ENCODE measurements at places on chromosomes 6 and 20. TPM values are rescaled to one million over a fixed set of nuclear protein-coding genes. Genes with fewer than 3 reads are reported as not detected.

- peaks cover 10% of the 10 kb centered on the region for H3K4me1 ChIP-seq
- H3K27ac ChIP-seq: no peak overlapping the region
- DNase-seq: no peak
- no peak overlapping the region for H3K4me3 ChIP-seq
- H3K36me3 ChIP-seq: peaks cover 2% of the 10 kb centered on the region
These were observed 55.4 kb upstream of the TULP4 start for GRCh38 chr6:158256746-158257424.

DNA sequence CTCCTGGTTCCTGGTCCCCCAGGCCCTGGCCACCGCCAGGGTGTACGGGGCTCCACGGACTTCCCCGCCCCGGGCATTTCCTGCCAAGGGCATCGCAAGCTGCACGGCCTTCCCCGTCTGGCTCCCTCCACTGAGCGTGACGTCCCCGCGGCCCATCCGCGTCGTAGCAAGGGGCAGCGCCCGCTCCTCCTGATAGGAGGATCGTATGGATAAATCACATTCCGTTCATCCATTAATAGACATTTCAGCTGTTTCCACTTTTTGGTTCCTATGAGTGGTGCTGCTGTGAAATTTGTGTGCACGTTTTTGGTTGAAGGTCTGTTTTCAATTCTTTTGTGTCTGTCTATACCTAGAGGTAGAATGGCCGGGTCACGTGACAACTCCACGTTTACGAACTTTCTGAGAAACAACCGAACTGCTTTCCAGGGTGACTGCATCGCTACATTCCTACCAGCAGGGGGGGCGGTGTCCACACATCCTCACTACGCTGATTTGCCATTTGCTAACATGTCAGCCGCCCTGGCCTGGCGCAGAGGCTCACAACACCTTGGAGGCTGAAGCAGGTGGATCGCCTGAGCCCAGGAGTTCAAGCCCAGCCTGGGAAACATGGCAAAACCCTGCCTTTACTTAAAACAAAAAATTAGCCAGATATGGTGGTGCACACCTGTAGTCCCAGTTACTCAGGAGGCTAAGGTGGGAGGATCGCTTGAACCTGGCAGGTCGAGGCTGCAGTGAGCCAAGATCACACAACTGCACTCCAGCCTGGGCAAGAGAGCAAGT, 37.7 kb downstream of the KCNQ2 start:
- H3K4me1 ChIP-seq: no peaks in the 10 kb centered on the region
- peaks cover 4% of the 10 kb centered on the region for H3K27me3 ChIP-seq
- no peak overlapping the region for H3K27ac ChIP-seq
- no peak overlapping the region for H3K4me3 ChIP-seq
- no peak for DNase-seq

- H3K36me3 ChIP-seq: peaks cover 4% of the 10 kb centered on the region
- H3K27ac ChIP-seq: no peak overlapping the region
These were observed 42.6 kb downstream of the MAPK14 start for GRCh38 chr6:36070252-36070651.

DNA sequence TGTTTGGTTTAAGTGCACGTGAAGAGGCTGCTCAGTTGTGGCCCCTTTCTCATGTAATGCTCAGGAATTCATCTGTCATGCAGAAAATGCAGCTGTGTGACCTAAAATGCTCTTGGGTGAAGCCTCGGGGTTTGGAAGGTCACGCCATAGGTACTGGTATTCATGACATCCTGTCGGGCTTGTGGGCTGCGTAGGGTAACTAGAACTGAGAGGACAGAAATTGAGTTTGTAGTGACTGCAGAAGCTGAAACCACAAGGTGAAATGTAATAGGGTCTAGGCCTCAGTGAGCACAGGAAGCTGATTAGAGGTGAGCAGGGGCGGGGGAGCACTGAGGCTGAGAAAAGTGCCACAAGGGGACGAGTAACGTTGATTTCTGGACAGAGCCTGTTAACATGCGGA, 128.8 kb downstream of the SOBP start:
- no peaks in the 10 kb centered on the region for H3K27me3 ChIP-seq
- no peak overlapping the region for H3K27ac ChIP-seq
- no peak for DNase-seq
- no peaks in the 10 kb centered on the region for H3K36me3 ChIP-seq

DNA sequence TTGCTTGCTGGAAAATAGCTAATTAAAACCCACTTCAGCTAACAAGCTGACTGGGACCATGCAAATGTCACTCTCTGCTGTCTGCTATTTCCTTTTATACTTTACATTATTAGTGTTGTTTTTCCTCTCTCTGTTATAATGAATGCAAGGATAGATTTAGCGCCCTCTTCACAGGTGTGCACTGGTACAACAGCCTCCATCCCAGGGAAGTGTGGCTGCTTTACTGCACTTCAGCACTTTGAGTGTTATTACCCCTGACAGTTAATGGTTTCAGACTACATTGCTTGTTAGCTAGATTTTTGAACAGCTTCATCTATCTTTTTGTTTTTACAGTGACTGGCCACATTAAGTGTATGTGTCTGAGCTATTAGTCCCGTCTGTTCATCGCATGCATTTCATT, 405.7 kb downstream of the RNF144B start:
- no peaks in the 10 kb centered on the region for H3K36me3 ChIP-seq
- no peak overlapping the region for H3K27ac ChIP-seq
- H3K27me3 ChIP-seq: no peaks in the 10 kb centered on the region

GRCh38 chr6:3340894-3341293, 82.1 kb downstream of the PSMG4 start:
- H3K36me3 ChIP-seq: no peaks in the 10 kb centered on the region
- no peak for DNase-seq
- H3K27me3 ChIP-seq: no peaks in the 10 kb centered on the region
- no peak overlapping the region for H3K4me3 ChIP-seq

DNA sequence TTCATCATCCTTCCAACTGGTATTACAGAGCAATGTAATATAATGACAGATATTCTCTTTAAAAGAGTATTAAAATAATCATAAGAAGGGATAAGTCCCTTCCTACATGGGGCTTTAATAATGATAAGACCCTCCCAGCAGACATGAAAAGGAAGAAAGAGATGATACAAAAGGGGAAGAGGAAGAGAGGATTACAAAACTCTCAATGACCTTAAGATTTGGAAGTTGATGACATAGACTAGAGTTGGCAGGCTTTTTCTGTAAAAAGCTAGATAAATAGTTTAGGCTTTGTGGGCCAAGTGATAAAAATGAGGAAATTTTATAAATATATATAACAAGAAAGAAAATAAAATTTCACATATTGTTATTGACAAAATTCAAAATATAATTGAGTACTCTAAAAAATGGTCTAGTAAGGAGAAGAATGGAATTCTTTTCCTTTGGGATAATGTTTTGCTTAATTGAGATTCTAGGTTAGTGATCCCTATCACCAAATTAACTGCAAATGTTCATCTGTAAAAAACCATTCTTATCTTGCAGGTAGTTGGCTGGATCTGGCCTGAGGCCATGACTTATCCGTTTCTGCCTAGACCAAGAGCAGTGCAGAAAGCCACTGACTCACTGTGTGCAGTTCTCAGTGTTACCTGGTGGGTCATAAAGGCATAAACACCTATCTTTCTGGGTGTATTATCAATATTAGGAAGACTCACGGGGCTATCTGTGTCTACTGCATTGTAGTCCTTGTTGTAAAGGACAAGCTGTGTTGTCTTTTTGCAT, 11.0 kb downstream of the RIPOR2 start:
- H3K4me3 ChIP-seq: no peak overlapping the region
- H3K4me1 ChIP-seq: no peaks in the 10 kb centered on the region
- H3K27ac ChIP-seq: no peak overlapping the region

DNA sequence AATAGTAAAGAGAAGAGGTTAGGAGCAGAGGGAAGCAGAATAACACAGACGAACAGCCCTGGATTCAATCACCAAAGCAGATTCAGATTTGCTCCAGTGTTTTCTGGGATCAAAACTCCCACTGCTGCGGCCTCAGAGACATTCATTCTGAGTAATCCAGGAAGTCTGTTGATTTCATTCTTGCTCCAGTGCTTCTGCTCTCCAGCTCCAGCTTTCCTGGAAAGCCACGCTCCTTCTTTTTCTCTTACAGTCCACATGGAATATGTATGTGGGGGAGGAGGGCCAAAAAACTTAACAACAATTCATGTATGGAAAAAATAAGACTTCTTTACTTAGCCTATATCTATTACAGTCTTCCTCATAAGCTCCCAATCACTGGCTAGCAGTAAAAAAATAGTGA, 26.4 kb upstream of the UST start:
- H3K36me3 ChIP-seq: no peaks in the 10 kb centered on the region
- H3K4me1 ChIP-seq: no peaks in the 10 kb centered on the region
- DNase-seq: no peak
- no peak overlapping the region for H3K4me3 ChIP-seq

DNA sequence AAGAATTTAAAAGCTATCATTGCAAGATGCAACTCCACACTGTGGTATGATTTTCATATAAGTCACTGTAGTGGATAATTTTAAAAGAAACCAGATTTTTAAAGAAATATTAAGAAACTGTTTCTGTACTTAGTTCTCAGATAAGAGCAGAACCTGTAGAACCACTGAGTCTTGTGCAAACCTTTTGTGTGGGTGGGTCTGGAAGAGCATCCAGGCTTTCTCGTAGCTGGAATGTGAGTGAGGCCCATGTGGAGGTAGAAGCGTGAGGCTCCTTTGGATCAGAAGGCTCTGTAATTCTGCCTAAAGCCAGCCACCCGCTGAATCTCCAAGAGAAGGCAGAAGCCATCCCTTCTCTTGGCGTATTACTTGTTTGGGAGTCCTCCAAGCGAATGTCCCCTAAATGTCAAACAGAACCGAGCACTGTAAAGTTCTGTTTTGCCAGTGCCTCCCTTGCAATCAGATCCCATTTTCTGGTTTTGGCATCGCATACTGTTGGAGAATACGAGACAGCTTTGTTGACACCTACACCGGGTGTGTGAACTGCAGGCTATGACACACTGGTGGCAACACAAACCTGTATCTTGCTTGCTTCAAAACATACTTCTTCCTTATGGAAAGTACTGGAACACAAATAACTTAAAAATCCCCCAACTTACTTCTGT, 188.7 kb downstream of the FOXC1 start:
- H3K27ac ChIP-seq: no peak overlapping the region
- no peak overlapping the region for H3K4me3 ChIP-seq
- peaks cover 8% of the 10 kb centered on the region for H3K4me1 ChIP-seq
- no peaks in the 10 kb centered on the region for H3K36me3 ChIP-seq

DNA sequence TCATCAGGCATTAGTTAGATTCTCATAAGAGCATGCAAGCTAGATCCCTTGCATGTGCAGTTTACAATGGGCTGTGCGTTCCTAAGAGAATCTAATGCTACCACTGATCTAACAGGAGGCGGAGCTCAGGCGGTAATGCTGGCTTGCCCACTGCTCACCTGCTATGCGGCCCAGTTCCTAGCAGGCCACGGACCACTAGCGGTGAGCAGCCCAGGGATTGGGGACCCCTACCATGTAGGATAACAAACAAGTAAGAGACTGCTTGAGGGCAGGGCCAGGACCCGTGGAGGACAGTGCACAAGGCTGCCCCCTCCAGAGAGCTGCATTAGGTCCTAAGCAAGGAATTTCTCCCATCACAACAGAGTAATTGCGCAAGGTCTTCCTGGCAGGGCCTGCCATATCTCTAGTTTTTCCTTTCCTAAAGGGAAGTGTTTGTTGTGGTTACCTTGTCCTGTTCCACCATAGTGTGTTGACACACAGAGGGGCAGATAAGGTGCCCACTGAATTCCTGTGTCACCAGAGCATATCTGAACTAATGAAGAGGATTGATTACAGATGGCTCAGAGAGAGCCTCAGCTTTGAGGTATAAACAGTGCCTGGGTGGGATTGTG, 58.0 kb downstream of the PACRG start:
- H3K27ac ChIP-seq: no peak overlapping the region
- no peaks in the 10 kb centered on the region for H3K36me3 ChIP-seq
- H3K4me1 ChIP-seq: no peaks in the 10 kb centered on the region
- no peak for DNase-seq
- no peak overlapping the region for H3K4me3 ChIP-seq

- H3K27ac ChIP-seq: no peak overlapping the region
- no peaks in the 10 kb centered on the region for H3K36me3 ChIP-seq
- no peak for DNase-seq
- no peaks in the 10 kb centered on the region for H3K27me3 ChIP-seq
These were observed 40.6 kb upstream of the JAG1 start for GRCh38 chr20:10714236-10714975.

DNA sequence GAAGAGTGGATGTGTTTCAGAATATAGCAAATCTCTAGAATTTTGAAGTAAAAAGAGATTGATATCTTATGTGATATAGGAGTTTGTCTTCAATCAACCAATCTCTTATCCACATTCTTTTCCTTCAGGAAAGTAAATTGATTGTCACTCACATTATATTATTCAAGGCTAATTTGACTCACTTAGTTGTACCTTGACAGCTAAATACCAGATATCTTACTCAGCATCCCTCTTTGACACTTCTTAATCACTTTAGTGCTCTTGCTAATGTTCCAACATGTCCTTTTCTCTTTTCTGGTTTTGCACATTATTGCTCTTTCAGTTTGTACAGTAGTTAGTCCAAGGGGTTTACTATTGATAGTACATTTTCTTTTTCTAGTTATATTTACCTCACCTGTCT, 286.9 kb upstream of the PTCHD4 start:
- no peaks in the 10 kb centered on the region for H3K27me3 ChIP-seq
- peaks cover 5% of the 10 kb centered on the region for H3K4me1 ChIP-seq
- H3K27ac ChIP-seq: no peak overlapping the region
- no peaks in the 10 kb centered on the region for H3K36me3 ChIP-seq
- no peak for DNase-seq

DNA sequence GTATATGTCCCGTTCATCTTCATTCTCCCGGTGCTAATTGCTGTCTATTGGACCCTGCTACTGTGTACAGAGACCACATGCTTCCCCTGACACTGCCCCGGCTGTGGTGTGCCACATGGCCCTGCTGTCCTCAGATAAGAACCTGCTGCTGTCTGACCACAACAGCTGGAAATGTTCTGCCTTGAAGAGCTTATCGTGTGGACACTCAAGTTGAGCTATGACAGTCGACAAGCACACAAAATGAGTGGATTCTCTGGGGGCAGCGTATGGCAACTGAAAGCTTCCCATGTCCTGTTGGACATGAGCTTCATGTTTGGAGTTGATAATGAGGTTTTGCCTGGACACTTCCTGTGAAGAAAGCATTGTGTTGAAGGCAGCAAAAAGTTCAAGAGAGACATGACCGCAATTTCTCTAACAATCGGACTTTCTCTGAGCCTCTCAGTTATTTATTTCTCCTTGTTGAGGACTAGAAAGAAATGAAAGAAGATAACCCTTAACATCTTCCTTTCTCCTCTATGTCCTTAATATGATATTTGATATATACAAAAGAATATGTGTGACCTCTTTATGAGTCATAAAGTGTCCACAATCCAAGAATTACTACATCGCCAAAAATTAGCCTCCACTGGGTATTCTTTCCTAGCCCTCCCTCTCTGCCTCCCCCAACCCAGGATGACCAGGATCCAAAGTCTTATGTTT, 187.1 kb upstream of the TCF21 start:
- H3K36me3 ChIP-seq: no peaks in the 10 kb centered on the region
- H3K4me3 ChIP-seq: no peak overlapping the region
- no peak overlapping the region for H3K27ac ChIP-seq
- no peaks in the 10 kb centered on the region for H3K4me1 ChIP-seq

- DNase-seq: no peak
- H3K4me1 ChIP-seq: peaks cover 13% of the 10 kb centered on the region
- H3K27ac ChIP-seq: no peak overlapping the region
- H3K27me3 ChIP-seq: no peaks in the 10 kb centered on the region
- H3K36me3 ChIP-seq: no peaks in the 10 kb centered on the region
These were observed 14.3 kb upstream of the SLC22A3 start for GRCh38 chr6:160333841-160334240.

BMP5 gene
- not detected for polyA plus RNA-seq

TGM2 gene
- polyA plus RNA-seq: 18.4 TPM

EYA2 gene
- polyA plus RNA-seq: not detected
